ENCODE measurements at places on chromosomes 1 and 21.

GRCh38 chr1:156203331-156203730, 9.4 kb downstream of the SLC25A44 start:
- DNase-seq = no peak

GRCh38 chr1:232568331-232568852, 61.5 kb downstream of the SIPA1L2 start:
- DNase-seq = no peak

DNA sequence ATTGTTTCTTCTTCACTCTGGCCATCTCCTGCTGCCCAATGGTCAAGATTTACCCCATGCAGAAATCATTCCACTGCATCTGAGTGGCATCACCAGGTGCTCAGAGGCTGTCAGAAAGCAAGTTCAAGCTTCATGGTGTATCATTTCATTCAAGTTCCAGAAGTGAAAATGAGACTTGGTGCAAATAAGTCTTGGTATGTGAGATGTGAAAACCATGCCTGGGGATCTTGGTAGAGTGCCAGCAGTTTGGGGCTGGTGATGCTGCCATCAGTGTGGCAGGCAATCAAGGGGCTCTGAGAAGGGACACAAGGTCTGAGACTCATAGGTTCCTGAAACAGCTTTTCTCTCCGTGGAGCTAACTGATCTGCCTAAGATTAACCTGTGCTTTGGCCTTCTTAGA, 52.0 kb downstream of the CD2 start:
- no peak for DNase-seq

- no peak for DNase-seq
Observed at GRCh38 chr1:199302554-199302953, 663.7 kb downstream of the PTPRC start.

DNA sequence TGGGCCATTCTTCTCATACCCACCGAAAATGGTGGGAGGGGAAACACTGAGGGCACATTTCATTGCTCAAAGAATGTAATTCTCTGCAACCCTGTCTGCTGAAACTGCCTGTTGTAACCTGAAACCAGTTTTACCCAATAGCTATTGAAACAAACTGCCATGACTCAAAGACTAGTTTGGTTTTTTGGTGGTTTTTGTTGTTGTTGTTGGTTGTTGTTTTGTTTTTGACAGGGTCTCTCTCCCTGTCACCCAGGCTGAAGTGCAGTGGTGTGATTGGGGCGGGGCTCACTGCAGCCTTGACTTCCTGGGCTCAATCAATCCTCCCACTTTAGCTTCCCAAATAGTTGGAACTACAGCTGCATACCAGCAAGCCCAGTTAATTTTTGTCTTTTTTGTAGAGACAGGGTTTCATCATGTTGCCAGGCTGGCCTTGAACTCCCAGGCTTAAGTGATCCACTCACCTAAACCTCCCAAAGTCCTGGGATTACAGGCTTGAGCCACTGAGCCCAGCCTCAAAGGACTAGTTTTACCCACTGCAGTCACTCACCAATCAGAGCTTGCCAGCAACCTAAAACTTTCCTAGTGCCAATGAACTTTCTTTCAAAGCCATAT, 2.1 kb upstream of the IPP start:
- no peak for DNase-seq

- no peak for DNase-seq
Observed at GRCh38 chr1:87598429-87598828, 269.7 kb downstream of the LMO4 start.

DNA sequence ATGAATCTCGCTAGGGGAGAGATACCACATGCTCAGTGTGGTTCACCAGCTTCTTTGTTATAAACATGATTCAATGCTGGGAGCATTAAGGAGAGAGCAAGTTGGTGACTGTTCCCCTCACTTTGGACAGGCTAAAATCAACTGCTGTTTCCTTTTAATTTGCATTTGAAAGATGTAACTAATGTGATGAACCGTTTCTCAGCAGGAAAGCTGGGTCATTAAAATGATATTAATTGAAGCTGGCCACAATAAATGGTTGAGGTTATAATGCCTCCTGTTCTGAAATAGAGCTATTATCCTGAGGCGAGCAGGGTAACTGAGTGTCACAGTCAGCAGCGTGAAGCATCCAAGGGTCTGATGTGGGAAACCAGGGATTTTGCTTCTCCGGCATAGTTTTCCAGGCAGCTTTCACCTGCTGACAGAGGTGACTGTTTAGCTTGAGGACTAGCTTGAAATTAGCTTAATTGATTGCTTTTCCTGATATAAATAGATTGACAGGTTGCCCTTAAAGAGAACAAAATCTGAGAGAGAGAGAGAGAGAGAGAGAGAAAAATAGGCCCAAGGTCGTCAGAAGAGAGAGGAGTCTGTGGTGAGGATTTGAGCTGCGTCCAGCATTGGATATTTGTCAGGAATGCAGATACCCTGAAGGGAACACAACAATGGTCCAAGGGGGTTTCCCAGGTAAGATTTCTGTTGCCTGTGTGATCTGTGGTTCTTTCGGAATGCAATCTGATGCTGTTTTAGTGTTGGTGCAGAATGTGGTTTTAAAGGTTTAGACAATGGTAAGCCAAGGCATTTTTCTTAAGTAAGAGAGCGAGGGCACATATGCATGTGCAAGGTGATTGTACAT, 209.7 kb downstream of the PATJ start:
- peak; percentile 98 for DNase-seq

DNA sequence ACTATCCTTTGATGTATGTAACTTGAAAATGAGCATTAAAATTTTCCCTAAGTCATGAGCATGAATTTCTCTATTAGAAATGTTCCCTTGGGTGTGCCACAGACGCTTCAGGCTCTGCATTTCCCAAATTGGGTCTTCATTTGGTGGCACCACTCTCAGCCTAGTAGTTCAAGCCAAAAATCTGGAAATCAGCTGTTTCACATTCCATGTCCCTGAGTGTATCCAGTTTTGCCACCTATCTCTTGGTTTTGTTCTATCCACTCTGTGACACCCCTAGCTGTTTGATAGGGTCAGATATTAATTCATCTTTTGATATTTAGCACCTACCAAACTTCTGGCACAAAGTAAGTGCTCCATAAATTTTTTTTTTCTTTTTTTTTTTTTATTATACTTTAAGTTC, 89.5 kb upstream of the DPH5 start:
- no peak for DNase-seq

DNA sequence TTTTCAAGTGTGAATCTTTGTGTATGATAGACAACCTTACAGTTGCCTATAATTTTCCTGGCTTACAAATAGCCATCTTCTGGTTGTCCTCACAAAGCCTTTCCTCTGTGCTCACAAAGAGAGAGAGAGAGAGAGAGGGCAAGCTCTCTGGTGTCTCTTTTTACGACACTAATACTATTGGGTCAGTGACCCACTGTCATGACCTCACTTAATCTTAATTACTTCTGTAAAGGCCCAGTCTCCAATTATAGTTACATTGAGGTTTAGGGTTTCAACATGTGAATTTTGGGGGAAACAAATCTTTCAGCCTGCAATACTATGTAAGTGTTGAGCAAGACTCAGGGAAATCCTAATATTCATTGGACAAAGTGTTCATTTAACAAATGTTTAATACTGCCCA, 167.4 kb upstream of the COL11A1 start:
- no peak for DNase-seq

DNA sequence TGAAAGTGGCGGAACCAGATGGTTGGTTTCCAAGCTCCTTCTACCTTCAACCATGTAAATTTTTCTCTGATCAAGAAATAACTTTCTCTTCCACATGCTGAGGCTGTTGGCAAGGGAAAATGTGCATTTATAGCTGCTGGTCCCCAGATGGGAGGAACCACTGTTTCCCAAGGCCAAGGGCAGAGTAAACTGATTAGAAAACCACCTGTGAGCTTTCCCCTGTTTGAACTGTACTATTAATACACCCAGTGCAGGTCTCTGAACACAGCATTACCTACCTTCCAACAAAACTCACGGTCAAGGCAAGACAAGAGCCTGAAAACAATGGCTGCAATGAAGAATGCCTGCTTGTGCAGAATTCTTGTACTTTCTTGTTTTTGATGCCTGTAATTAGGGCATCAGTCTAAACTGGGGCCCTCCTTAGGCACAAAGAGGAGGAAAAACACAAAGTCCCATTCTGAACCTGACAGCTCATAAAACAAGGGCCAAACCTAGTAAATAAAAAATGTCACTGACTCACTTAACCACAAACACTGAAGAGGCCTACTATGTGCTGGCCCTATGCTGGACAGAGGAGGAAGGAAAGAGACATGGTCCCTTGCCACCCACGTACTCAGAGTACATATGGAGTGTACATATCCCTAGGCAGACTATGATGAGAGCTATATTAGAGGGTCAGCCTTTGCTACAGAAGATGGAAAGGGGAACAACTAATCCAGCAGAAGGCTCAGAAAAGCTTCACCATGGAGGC, 2.6 kb downstream of the MKNK1 start:
- no peak for DNase-seq

GRCh38 chr1:66931590-66931989, 6.8 kb downstream of the MIER1 start:
- no peak for DNase-seq

- DNase-seq = no peak
Observed at GRCh38 chr1:17186216-17186909, 18.6 kb upstream of the PADI1 start.

DNA sequence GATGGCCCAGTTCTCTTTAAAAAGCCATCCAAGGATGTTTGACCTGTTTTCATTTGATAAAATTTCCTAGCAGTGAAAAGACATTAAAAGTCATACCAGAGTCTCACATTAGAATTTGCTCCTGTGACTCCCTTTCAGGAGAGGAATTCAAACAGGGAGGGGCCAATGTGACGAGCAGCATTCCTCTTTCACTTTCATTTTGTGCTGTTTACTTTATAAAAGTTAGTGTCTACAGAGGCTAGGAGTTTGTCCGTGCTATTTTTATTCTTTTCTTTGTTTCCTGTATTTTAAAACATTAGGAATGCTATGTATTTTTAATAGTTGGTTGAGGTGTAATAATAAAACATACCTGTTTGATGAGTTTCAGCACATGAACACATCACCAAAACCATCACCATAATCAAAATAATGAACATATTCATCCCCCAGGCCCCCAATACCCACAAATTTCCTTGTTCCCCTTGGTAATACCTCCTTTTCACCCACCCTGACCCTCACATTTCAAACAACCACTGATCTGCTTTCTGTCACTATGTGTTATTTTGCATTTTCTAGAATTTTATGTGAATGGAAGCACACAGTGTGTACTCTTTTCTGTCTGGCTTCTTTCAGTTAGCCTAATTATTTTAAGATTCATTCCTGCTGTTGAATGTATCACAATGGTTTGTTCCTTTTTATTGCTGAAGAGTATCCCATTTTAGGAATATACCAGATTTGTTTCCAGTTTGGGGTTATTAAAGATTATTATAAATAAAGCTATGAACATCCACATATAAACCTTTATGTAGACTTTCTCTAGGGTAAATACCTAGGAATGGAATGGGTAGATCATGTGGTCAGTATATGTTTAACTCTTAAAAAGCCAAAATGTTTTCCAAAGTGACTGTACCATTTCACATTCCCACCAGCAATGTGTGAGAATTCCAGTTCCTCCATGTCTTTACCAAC, 129.5 kb downstream of the TENT5C start:
- peak; percentile 33 for DNase-seq

GRCh38 chr1:115411371-115412063, 73.5 kb upstream of the NGF start:
- DNase-seq = peak; percentile 52

GRCh38 chr21:38166173-38166535, 90.6 kb upstream of the KCNJ15 start:
- DNase-seq = no peak

GRCh38 chr1:186761358-186761757, 67.4 kb upstream of the PLA2G4A start:
- DNase-seq = no peak

GRCh38 chr1:236156512-236157208, 14.3 kb downstream of the GPR137B start:
- DNase-seq = no peak

DNA sequence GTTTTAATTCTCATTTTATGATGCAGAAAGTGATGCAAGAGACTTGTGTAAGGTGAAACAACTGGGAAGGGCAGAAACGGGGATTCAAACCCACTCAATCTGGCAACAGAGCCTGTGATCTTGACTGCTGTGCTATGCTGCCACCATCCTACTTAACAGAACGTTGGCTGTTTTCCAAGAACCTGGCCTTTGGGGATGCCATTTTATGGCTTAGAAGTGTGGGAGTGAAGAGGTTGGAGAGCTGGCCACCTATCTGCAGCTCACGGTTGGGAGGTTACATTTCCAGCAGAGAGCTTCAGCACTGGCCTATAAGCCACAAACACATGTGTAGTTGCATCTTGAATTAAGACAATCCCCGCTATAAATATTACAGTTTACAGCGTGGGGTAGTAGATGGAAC, 235.3 kb downstream of the PRDM2 start:
- DNase-seq = no peak

DNA sequence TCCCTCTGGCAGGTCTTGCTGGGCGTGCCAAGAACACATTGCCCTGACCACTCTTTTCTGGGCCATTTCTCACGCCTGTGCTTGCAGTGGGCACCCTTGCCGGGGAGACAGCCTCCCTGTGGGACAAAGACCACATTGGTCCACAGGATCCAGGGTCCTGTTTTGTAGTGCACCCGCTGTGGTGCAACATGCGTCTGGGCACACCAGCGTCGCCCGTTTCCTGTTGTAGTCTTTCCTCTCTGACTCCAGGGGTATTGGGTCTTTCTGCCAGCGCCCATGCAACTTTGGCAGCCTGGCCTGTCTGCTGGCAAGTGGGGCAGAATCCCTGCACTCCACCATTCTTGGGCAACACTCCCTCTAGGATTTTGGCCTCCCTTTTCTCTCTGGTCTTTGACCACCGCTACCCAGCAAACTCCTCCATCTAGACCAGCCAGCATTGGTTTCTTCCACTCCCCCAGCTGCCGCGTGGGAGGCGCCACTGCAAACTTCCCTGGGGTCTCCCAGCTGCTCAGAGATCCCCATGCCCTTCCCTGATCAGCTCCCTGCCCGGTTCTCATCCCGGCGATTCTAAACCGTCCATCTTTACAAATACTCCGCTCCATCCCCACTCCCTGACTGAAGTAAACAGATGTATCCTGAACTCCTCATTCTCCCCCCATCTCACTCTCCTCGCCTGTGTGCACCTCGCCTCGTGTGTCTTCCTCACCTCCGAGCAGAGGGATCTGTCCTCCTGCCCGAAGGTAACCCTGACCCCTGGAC, 1.2 kb upstream of the TPRG1L start:
- DNase-seq = no peak

DNA sequence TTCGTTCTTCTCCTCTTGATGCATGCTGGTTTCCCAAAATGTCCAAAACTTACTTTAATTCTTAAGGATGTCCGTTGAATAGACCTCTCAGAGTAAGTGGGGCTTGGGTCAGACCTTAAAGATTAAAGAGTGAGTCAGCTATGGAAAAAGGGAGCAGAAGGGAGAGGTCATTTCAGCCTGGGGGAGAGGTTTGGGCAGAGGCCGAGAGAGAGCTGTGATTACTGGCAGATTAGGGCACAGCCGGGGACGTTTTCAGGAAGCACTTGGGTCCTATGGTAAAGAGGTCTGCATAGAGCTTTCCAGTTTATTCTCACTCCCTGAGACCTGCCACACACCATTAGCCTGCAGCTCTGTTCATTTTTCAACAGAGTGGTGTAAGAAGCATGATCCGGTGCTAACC, 14.0 kb upstream of the ST3GAL3 start:
- no peak for DNase-seq

- no peak for DNase-seq
Observed at GRCh38 chr1:202710070-202711045, at the start of gene SYT2. TSS of gene SYT2 (minus strand) at chr1:202710454. CDS start at chr1:202605772, 104,682 bp downstream.
